ENCODE measurements at places on chromosomes 11 and 22. TPM values are rescaled to one million over a fixed set of nuclear protein-coding genes. Genes with fewer than 3 reads are reported as not detected.

Gene GLB1L2
- total RNA-seq: 7.2 TPM

Gene KIRREL3
- not detected for total RNA-seq

Gene RTN4R
- 2.6 TPM for total RNA-seq

Gene MMP13
- not detected for total RNA-seq

Gene SAA2
- 7.0 TPM for total RNA-seq

Gene ARL14EP
- 30.3 TPM for total RNA-seq
